Urothelium cell line (cell line): ENCODE measurements at places on chromosomes 2 and 18.
A peak's percentile ranks its signal among the peaks of the same experiment; 100 is the strongest.

DNA sequence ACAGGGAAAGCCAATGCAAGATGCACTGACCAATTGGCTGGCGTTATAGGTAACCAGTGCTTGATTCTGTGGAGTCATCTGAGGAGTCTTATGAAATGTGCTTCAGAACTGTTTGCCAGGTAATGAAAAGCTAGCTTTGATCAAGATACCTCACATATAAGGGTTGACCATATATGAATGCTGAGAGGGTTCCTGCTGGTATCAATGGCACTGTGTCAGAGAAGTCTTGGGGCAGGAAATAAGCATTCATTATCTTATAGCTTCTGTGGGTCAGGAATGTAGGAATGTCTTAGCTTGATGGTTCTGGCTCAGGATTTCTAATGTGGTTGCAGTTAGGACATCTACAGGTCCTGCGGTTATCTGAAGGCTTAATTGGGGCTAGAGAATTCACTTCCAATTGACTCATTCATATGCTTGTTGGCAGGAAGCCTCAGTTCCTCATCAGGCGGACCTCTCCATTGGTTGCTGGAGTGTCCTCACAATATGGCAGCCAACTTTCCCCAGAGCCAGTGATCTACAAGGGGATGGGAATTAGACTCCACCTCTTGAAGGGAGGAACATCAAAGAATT, 22.1 kb upstream of the TCF7L1 start:
- no peak for DNase-seq

DNA sequence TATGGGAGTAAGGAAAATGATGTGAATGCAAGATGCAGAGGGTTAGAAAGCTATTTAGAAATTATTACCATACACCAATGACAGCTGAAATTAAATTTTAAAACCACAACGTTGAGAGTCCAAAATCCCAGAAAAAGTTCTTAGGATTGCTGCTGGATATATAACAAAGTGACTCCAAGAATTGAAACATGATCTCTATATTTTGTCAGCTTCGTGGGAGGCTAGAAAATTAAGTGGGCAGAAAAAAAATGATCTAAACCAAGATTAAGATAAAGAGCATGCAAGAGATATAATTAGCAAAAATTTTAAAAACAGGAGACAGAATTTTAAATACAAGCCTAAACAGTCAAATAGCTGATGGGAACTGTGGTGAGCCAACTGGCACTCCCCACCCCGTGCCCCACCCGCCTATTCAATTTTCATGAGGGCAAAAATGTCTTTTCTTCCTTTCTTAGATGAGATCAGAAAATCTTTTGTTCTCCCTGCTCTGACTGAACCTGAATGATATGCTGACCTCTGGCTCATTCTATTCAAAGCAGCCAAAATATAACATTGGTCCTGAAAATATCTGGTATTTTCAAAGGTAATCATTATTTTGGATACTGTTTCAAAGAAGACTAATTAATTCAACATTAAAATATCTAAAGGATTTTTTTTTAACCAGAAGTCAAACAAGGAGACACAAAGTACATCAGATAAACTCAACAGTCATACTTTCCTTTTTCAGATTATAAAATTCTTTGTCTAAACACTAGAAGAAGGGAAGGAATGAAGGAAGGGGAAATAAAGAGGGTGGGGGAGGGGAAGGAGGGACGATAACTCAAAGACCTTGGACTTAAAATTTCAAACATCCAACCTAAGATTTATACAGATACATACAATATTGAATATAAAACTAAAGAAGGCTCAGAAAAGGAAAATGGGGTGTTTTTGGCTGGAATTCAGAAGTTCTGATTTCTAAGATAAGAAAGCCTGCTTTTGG, 12.2 kb downstream of the KANSL3 start:
- no peak for DNase-seq

- peak; percentile 94 for DNase-seq
These were observed 57.8 kb upstream of the TXNDC2 start for GRCh38 chr18:9827793-9828505.

- no peak for DNase-seq
These were observed 214.5 kb downstream of the NBAS start for GRCh38 chr2:15346624-15347023.

DNA sequence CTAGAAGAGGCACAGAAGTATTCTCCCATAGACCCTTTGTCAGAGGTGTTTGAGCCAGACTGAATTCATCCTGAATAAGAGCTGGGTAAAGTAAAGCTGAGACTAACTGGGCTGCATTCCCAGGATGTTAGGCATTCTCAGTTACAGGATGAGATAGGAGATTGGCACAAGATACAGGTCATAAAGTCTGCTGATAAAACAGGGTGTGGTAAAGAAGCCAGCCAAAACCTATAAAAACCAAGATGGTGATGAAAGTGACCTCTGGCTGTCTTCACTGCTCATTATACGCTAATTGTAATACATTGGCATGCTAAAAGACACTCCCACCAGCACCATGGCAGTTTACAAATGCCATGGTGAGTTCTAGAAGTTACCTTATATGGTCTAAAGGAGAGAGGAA, 364.9 kb upstream of the TMEFF2 start:
- no peak for DNase-seq

GRCh38 chr2:231665245-231666170, 42.8 kb upstream of the PTMA start:
- no peak for DNase-seq
